ENCODE measurements at places on chromosomes 3 and 15. TPM values are rescaled to one million over a fixed set of nuclear protein-coding genes. Genes with fewer than 3 reads are reported as not detected.

Gene SEMA6D
- total RNA-seq, result not detected

Gene RHO
- total RNA-seq, result not detected

Gene RPP14
- total RNA-seq, result 14.0 TPM

DNA sequence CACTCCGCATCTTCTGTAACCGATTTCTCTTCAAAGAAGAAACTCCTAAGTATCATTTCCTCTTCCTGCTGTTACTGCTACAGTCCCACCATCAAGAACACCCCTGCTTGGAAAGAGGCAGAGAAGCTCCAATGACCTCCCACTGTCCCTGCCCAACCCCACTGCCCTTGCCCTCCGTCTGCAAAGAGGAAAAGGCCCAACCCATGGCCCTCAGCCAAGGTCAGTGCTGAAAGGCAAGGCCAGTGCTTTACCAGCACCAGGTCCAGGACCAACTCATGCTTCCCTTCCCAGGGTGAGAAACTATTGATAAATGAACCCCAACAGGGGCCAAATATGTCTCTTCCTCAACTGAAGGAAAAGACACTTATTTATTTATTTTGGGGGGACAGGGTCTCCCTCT, 22.5 kb downstream of the FAM240A start:
- no peak for DNase-seq

DNA sequence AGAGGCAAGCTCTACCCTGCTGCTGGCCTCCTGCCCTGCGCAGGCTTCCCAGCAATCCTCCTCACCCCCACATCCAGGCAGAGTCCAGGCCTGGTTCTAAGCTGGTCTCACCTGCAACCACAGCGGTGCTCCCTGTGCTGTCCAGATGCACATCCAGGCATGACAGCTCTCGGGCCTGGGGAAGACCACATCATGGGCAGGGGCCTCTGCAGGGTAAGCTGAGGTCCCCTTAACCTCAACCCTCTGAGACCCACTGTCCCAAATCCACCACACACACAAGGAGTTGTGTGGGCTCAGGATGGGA, 10.8 kb downstream of the PLA2G4D start:
- no peak for DNase-seq

Gene RFTN1
- total RNA-seq, result 106 TPM

DNA sequence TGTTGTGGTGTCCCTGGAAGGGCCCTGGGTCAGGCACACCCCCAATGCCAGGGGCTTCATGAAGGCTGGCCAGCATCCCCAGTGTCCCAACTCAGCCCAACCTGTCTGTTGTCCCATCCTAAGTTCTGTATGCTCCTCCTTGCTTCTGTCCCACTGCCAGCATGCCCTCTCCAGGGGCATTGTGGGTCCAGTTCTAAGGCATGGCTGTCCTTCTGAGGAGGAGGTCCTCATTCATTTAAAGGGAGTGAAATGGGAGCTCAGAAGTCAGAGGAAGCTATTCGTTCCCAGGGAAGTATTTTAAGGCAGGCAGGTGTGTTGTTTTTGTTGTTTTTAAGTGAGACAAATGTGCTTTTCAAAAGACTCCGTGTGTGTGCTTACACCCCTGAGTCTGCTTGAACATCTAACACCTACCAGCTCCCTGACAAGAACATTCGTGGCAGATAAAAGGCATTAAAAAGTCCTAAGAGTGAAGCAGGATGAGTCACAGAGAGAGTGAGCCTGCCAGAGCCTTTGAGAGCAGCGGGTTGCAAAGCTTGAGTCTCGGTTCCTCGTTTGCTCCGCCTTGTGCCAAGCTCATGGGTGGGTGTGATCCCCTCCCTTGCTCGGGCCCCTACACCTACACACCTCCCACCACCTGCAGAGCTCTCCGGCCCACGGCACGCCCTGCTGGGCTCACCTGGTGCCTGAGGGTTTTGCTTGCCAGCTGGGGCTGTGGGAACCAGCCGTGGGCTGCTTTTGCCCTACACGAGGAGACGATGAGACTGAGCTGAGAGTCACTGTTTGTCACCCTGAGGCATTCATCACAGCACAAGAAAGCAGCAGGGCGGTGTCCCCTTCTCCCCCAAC, 183.4 kb upstream of the TOPAZ1 start:
- peak; percentile 39 for DNase-seq

DNA sequence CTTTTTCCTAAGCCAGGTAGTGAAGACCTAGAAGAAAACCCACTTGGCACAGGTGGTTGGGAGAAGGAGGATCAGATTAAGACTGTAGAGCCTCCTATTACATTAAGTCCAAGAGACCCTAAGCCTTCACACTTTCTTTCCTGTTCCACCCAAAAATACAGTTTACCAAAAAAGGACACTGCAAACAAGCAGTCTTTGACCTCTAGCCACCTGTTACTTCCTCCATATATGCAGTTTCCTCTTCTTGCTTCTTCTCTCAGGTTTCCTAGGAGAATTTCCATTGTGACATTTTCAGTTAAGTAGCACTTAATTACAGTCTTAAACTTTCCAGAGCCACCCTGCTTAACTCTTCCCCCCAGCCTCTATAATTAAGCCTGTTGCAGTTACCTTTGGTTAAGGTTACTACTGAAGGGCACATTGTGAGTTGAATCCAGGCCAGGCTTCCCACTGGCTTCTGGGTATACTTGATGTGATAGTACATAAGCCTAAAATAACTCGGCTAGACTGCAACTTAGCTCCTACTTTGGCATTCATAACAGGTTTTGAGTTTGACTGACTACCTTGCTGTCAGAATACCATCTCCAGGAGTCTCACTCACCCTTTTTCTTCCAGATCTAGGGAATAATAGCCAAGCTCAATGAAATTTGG, 114.2 kb upstream of the UMPS start:
- no peak for DNase-seq

Gene FRMD4B
- total RNA-seq, result 29.1 TPM

- DNase-seq, result no peak
These were observed 13.4 kb upstream of the GHSR start for GRCh38 chr3:172461530-172462138.

Measured in activated CD4-positive, alpha-beta memory T cell treated with anti-CD3 and anti-CD28 coated beads for 36 hours (primary cell).